ENCODE measurements at places on chromosomes 11 and 22.

DNA sequence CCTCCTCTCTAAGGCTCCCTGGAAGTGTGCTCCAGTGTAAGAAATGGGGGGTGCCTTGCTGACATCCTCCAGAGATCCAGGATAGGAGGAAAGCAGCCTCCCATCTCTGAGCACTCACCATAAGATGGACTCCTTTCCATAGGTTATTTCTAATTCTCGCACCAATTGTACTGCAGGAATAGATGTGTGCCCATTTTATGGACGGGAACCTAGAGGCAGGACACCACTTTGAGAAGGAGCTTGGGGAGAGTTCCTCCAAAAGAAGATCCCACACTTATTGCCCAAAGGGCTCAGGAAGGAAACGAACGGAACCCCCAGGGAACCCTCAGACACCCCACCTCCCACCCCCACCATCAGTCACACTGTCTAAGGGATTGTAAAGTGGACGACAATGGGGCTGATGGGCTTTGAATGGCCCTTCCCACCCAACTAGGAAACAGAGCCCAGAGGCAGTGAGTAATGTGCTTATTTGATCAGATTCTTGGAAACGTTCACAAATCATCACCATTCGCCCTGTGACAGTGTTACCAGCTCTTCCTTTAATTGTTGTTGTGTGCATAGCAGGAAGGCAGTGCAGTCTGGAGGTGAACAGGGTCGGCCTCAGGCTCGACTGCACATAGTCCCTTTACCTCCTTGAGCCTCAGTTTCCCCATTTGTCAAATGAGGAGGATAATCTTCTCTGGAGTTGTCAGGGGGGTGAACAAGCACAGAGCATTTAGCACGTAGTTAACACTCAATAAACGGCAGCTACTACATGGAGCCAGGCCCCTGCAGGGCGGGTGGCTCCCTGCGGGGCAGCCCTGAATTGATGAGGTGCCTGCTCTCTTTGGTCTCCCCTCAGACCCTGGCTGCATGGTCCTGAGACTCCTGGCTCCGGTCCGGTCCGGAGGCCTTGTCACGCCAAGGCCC lies 8.4 kb upstream of the MN1 start:
- DNase-seq, result no peak

GRCh38 chr11:72204886-72205285 lies 11.7 kb upstream of the FOLR2 start:
- no peak for DNase-seq

DNA sequence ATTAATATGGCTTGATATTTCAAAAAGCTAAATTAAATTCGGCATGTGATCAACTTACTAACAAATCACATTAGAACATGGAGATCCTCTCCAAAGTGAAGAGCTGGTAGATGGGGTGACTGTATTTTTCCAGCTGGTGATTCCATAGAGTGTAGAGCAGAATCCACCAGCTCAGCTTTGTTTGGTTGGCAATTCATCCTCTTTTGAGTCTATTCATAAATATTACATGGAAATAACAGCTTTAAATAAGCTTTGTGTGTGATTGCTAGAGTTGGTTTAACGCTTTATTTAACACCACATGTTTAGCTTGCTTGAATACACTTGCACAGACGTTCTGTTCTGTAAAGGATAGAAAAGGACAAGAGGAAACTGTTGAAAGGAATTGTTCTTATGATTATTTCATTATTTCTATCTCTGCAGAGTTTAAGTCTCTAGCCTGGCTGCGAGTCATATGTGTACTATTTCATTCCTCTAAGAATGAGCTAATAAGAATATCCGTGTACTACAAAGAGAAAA lies 738.3 kb upstream of the KIRREL3 start:
- no peak for DNase-seq

- DNase-seq, result no peak
Observed at GRCh38 chr11:414318-414857, 411 bp downstream of the SIGIRR start.

DNA sequence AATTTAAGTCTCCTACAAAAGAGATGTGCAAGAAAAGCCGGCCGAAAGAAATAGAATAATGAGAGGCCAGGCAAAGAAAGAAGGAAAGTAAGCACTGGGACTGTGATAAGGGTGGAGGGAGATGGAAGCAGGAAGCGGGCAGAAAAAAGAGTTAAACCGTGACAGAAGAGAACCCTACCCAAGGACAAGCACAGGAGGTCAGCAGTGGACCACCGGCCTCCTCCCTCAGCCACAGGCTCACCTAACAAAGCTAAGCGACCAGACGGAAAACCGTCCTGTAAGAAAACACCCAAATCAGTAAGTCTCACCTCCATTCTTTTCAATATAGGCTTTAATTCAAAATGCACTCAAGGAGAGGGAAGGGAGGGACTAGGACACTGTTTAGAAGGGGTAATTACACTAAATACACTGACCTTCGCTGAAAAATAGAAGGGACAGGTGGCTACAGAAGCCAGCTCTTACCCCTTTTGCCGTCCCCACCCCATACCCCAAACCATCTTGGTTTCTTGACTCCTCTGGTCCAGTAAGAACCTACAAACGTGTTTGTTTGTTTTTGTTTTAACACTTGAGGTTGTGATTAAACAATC lies 1.9 kb downstream of the FAM181B start:
- DNase-seq, result no peak

GRCh38 chr11:22634897-22635629 lies 9.4 kb upstream of the FANCF start:
- no peak for DNase-seq

- DNase-seq, result no peak
Observed at GRCh38 chr22:49198705-49199084, 629.0 kb downstream of the BRD1 start.

DNA sequence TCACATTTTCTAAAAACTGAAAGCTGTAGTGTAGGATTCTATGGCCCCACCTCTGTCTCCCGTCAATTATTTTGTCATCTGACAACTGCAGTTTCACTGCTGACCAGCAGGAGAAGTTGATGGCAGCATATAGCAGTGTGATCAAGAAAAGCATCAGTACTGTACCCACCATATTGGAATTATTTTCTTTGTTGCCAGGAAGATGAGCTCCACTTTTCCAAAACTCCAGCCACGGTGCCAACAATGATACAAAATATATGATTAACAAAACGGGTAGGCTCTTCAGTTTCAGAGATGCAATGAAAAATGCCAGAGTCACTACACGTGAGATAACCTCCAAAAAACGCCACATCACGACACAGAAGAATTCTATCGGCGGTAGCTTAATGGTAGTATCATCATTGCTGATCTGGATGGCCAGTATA lies 41.3 kb downstream of the XKR3 start:
- peak; percentile 11 for DNase-seq

DNA sequence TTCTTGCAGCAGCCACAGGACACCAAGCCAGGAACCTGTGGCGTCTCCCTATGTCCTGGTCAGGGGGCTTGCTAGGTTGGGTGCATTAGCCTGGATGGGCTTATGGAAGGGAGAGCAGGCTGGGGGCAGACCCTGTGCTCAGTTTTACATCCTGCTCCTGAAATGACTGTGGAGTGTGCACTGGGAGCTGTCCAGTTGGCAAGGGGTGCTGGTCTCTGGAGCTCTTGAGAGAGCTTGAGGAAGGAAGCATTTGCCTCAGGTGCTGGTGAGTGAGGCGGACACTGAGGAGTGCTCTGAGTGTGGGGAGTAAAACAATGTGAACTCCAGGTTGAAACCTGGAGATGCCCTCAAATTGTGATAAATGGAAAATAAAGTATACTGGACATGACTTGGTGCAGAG lies 3.4 kb downstream of the SCGB1D4 start:
- peak; percentile 57 for DNase-seq

GRCh38 chr22:20577045-20577444 lies 69.6 kb downstream of the MED15 start:
- DNase-seq, result no peak

DNA sequence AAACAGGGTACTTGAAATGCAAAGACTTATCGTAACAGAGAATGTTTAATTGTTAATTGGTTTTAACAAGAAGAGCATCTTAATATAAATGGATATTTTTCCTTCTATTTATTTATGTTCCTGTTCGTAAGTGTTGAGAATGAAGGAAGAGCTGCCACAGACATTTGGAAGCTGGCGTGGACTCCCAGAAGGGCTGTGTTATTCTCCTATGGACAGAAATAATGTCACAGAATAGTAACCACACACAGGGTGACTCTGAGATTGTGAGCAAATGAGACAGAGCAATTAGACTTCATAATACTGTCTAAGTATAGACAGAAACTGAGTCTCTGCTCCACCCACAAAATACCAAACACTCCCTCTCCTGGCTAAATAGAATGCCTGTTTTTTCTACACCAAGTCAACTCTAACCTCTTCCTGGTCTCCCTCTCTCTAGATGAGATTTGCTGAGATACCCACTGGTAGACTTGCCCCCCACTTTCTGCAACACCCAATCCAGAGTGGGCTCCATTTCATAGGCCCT lies 6.1 kb downstream of the APOL3 start:
- DNase-seq, result no peak

- no peak for DNase-seq
Observed at GRCh38 chr11:82896183-82896582, 4.0 kb downstream of the PRCP start.

GRCh38 chr22:39697790-39698430 lies 127.4 kb downstream of the CACNA1I start:
- no peak for DNase-seq

GRCh38 chr11:108754901-108755625 lies 90.2 kb downstream of the DDX10 start:
- no peak for DNase-seq

GRCh38 chr11:1112351-1113191 lies 37.9 kb downstream of the MUC2 start:
- DNase-seq, result no peak

DNA sequence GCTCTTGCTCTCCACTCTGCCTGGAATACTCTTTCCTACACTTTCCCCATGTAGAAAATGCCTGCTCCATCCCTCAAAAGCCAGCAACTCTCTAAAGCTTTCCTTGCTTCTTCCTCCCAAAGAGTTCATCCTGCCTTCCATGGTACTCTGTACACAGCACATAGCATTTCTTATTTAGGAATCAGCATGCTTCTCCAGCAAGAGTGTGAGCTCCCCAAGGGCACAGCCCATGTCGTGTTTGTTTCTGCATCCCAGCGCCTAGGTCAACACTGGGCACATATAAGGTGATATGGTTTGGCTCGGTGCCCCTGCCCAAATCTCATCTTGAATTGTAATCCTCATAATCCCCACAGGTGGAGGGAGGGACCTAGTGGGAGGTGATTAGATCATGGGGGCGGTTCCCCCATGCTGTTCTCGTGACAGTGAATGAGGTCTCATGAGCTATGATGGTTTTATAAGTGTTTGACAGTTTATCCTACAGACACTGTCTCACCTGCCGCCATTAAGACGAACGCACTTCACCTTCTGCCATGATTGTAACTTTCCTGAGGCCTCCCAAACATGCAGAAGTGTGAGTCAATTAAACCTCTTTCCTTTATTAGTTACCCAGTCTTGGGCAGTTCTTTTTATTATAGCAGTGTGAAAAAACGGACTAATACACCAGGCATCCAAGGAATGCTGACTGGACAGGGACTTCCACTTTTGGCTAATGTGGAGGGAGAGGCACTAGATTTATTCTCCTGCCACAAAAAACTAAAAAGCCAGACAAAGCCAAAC lies 8.2 kb downstream of the VPS37C start:
- peak; percentile 71 for DNase-seq

GRCh38 chr11:113401718-113402117 lies 14.1 kb downstream of the ANKK1 start:
- no peak for DNase-seq

DNA sequence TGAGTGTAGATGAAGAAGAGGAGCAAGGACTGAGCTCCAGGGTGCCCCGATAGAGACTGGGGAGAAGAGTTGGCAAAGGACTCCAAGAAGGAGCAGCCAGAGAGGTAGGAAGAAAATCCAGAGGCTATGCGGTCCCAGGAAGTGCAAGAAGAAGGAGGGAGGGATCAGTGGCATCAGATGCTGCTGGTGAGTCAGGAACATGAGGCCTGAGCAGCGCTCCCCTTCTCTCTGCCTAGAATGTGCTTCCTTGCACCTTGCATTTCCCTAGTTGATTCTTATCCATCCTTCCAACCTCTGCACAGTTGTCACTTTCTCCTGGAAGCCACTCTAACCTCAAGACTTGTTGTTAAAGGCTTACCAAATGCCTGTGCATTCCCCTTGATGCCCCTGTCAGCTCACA lies 21.3 kb downstream of the KCNC1 start:
- no peak for DNase-seq

GRCh38 chr11:57377107-57377506 lies 3.8 kb downstream of the PRG3 start:
- DNase-seq, result no peak

GRCh38 chr11:24093375-24093774 lies 403.5 kb upstream of the LUZP2 start:
- DNase-seq, result no peak

- DNase-seq, result no peak
Observed at GRCh38 chr11:132772703-132773545, 759.4 kb downstream of the OPCML start.

GRCh38 chr11:122277493-122277892 lies 161.5 kb upstream of the BLID start:
- no peak for DNase-seq

GRCh38 chr11:114622858-114623257 lies 27.3 kb upstream of the NXPE4 start:
- DNase-seq, result no peak

DNA sequence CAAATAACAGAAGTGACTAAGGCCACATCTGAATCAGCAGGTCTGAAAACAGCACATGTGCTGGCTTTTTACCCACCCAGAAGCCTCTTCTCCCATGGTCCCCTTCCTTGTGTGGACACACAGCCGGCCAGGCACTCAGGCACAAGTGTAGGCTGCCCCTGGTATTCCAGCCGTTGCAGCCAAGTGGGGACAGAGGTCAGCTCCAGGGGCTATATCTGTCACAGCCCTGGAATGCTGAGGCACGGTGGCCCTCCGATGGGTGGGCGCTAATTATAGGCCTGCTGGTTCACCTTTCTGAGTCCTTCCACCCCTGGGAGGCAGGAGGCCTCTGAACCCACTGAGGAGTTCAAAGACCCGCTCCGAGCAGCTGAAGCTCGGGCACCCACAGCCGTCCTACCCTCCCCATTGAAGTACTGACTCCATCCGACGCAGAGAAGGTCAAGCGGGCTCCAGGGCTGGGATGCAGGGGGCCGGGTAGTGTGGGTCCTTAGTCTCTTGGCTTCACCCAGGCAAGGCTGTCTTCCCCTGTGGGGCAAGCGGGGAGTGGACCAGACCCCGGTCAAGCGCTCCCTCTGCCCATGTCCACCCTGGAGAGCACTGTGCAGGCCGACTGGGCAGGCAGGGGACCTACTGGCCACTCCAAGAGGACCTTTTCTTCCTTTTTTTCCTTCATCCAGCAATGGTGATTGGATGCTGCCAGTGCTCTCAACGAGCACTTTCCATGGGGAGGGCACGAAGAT lies 14.3 kb downstream of the FGF3 start:
- no peak for DNase-seq

DNA sequence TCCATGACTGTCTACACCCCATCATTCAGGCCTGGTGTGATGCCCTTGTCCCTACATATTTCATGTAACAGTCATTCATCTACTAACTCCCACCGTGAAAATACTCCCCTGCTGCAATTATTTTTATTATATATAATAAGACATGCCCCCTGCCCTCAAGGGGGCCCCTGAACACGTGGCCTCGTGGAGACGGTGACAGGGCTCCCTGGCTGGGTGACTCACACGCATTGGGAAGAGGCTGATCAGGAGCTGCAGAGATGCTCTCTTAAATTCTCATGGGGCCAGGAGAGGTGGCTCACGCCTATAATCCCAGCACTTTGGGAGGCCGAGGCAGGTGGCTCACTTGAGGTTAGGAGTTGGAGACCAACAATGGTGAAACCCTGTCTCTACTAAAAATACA lies 88.6 kb downstream of the ST3GAL4 start:
- DNase-seq, result no peak

- peak; percentile 93 for DNase-seq
Observed at GRCh38 chr22:50530877-50531545, 1.2 kb upstream of the TYMP start.

Measured in trophoblast cell (in vitro differentiated cells and primary cell).